ENCODE measurements at places on chromosomes 6 and 20.

- no peak for DNase-seq
These were observed 17.9 kb downstream of the LAMP5 start for GRCh38 chr20:9532069-9532838.

- no peak for DNase-seq
These were observed 47.6 kb upstream of the MYLIP start for GRCh38 chr6:16081326-16081725.

DNA sequence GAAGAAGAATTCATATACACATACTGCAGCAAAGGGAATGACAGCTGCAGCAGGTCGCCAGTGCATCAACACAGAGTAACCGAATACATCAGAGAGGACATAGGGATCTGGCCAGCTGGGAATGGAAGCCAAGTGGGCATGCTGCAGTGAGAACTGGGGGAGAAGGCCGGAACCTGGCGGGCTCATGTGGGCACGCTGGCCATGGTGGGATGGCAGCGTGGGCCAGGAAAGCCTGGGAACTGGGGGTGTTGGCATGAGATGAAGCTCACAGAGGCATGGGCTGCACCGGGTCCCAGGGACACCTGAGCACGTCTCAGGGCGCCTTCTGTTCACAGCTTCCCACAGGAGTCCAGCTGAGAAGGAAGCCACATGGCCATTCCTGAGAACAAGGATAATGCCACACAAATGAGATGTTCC lies 139.5 kb upstream of the AGPAT4 start:
- no peak for DNase-seq

GRCh38 chr6:75089921-75090320 lies 115.9 kb downstream of the COL12A1 start:
- DNase-seq = no peak

DNA sequence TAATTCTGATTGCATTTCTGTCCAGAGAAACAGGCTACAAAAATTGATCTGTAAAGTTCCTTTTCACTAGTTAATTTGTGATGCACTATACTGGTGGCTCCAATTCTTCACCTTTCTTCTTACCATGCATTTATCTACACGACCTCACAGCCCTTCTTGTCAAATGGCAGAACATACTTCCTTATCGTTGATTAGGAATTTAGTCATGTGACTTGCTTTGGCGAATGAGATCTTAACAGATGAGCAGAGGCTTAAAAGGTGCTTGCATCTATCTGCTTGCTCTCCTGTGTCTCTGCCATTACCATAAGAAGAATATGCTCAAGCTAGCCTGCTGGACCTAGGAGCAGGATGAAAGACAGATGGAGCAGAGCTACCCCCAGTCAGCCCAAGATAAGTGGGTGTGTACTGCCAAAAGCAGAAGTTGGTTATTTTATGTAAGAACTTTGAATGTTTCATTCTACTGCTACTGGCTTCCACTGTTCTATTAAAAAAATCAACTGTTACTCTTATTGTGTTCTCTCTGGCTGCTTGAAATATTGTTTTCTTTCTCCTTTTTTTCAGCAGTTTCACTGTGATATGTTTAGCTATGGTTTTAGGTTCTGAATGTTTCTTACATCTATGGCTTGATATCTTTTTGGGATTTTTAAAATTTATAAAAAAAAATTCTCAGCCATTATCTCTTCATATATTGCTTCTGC lies 40.2 kb upstream of the RBM24 start:
- DNase-seq = no peak
